ENCODE measurements at places on chromosomes 12 and 14. TPM values are rescaled to one million over a fixed set of nuclear protein-coding genes. Genes with fewer than 3 reads are reported as not detected.

Gene STXBP6
- total RNA-seq: 2.9 TPM

Gene KRT5
- 1.5 TPM for total RNA-seq

Gene AMN
- 0.32 TPM for total RNA-seq

Gene RCOR1
- total RNA-seq: 49.8 TPM

Gene GALNT16
- total RNA-seq: 3.3 TPM

Gene GNB3
- total RNA-seq: 1.5 TPM

Gene OR10AD1
- not detected for total RNA-seq

Gene VCPKMT
- total RNA-seq: 8.4 TPM

Gene RTN1
- 0.03 TPM for total RNA-seq

Gene SERPINA9
- not detected for total RNA-seq

Gene KCNJ8
- 0.27 TPM for total RNA-seq

Gene KLRD1
- not detected for total RNA-seq

Gene DCAF4
- 33.4 TPM for total RNA-seq

Gene FGF6
- total RNA-seq: not detected

Gene HOXC12
- not detected for total RNA-seq

Gene VASH1
- 4.3 TPM for total RNA-seq

Gene ADAM21
- total RNA-seq: 0.08 TPM

Gene MIP
- total RNA-seq: 0.15 TPM

Gene FOXG1
- total RNA-seq: 0.25 TPM

Gene GARIN6
- not detected for total RNA-seq

Gene TTLL5
- total RNA-seq: 15.7 TPM

Gene ZDHHC22
- total RNA-seq: 0.20 TPM

Gene HELB
- 1.7 TPM for total RNA-seq

Gene TAS2R46
- not detected for total RNA-seq

Gene ENO2
- 30.8 TPM for total RNA-seq

Gene TAS2R42
- not detected for total RNA-seq

Gene GYS2
- 0.23 TPM for total RNA-seq

Gene NFE2
- not detected for total RNA-seq

Gene PLA2G1B
- not detected for total RNA-seq

Measured in A549 treated with dexamethasone at 1 μM for 4 hours (cell line).